ENCODE measurements at places on chromosomes 12 and 14.

DNA sequence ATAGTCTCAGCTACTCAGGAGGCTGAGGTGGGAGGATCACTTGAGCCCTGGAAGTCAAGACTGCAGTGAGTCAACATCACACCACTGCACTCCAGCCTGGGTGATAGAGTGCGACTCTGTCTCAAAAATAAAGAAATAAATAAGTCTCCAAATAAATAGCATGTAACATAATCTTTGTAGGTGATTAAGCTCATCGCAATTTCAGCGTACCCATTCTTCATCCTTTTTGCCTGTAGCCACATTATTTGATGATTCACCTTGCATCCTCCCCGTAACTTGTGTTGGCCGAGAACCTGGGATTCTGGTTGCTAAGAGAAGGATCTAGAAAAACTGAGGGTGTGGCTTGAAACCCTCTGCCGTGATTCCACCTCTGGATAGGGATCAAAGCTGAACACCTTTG is 115.1 kb downstream of the GALC start:
- DNase-seq: no peak

- no peak for DNase-seq
Measured at GRCh38 chr12:68007466-68007865, 18.2 kb downstream of the IFNG-AS1 start.

- DNase-seq: no peak
Measured at GRCh38 chr14:49134940-49135339, 451.2 kb downstream of the RPS29 start.

- DNase-seq: no peak
Measured at GRCh38 chr12:68572661-68573060, 38.0 kb upstream of the RAP1B start.

DNA sequence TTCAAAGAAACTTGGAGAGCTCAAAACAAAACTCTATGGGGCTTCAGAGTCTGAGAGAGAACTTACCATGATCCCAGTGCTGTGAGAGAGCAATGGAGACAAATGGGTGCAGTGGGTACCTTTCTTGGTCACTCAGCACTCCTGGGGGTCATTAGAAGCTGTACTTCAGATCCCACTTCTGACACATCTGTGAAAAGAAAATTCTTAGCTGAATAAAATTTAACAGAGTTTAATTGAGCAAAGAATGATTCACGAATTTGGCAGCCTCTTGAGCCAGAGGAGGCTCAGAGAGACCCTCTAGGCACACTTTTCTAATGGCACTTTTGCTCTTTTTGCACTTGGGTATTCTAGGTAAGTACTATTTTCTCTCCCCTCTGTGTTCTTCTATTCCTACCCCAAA is 96.8 kb upstream of the SYT10 start:
- no peak for DNase-seq

GRCh38 chr12:116455540-116456329 is 103.4 kb upstream of the MAP1LC3B2 start:
- DNase-seq: no peak

- no peak for DNase-seq
Measured at GRCh38 chr14:77000340-77001270, 27.9 kb downstream of the IRF2BPL start.

Measured in stimulated activated naive CD4-positive, alpha-beta T cell treated with Interleukin-2 at 50 U/mL for 16 hours (primary cell).